Adrenal gland (tissue), 19 donors: ENCODE measurements at places on chromosomes 5 and 9. TPM values are rescaled to one million over a fixed set of nuclear protein-coding genes. Genes with fewer than 3 reads are reported as not detected.

The MOB3B gene
- 1.8 TPM for polyA plus RNA-seq

The ACOT12 gene
- not detected for polyA plus RNA-seq

GRCh38 chr5:91119217-91119616, 263.9 kb downstream of the ARRDC3 start:
- H3K36me3 ChIP-seq = no peaks in the 10 kb centered on the region
- no peak for DNase-seq
- no peak overlapping the region for H3K27ac ChIP-seq
- H3K4me1 ChIP-seq = peaks cover 15% of the 10 kb centered on the region
- H3K4me3 ChIP-seq = no peak overlapping the region
- no peaks in the 10 kb centered on the region for H3K27me3 ChIP-seq

GRCh38 chr9:83707518-83707767, 315 bp downstream of the UBQLN1 start:
- peak; percentile 85 for DNase-seq
- peak overlapping the region; percentile 93 for H3K4me3 ChIP-seq
- no peaks in the 10 kb centered on the region for H3K27me3 ChIP-seq
- no peaks in the 10 kb centered on the region for H3K36me3 ChIP-seq

GRCh38 chr5:163544836-163545235, 39.4 kb downstream of the MAT2B start:
- H3K27ac ChIP-seq = no peak overlapping the region
- H3K36me3 ChIP-seq = no peaks in the 10 kb centered on the region
- H3K4me3 ChIP-seq = no peak overlapping the region
- no peak for DNase-seq
- peaks cover 6% of the 10 kb centered on the region for H3K27me3 ChIP-seq
- H3K4me1 ChIP-seq = no peaks in the 10 kb centered on the region
